Frontal cortex (tissue), 4 donors: ENCODE measurements at places on chromosomes 7 and 10.

DNA sequence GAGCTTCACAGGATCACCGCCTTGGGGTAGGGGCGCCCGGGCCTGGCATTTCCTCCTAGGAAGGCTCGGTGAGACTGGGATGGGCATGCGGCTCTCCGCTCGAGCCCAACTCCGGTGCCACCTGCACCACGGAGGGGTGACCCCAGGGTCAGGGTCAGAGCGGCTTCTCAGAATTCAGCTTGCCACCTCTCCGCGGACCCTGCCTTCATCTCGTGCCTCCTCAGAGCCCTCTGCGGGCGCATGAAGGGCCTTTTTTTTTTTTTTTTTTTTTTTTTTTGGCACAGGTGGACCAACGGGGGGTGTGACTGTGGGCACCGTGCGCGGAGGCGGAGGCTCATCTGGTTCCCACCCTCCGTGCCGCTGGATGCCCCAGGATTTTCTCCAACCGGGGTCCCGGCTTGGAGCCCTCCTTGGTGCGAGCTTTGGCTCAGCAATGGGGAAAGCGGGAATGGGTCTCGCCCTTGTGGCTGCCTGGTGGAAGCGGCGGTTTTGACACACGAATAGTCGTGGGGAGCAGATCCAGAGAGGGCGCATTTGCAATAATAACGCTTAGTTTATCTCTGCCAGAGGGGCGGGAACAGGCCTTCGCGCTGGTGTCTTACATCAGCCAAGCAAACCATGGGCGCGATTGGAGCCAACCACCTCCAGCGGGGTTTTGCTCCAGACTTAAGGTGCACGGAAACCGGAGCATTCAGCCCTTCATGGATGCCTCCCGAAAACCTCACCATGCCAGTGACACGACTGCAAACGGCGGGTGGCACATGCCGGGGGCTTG is 5.0 kb upstream of the TNRC18 start:
- no peak for DNase-seq

DNA sequence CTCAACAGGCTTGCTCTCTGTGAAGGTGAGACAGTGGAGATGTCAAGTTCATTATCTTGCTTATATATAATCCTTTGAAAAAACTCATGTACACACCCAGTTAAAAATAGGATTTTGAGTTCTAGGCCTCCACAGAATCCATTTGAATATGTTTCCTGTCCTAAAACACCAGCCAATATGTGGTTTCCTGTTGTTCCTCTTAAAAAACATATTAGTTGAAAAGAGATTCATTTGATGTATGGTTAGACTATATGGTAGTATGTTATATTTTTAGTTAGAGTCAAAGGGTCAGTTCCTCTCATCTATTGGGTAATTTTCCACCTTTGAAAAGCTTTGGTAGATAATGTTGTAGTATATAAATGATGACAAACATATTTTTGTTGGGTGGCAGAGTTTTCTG is 16.0 kb downstream of the PPP1R9A start:
- no peak for DNase-seq

DNA sequence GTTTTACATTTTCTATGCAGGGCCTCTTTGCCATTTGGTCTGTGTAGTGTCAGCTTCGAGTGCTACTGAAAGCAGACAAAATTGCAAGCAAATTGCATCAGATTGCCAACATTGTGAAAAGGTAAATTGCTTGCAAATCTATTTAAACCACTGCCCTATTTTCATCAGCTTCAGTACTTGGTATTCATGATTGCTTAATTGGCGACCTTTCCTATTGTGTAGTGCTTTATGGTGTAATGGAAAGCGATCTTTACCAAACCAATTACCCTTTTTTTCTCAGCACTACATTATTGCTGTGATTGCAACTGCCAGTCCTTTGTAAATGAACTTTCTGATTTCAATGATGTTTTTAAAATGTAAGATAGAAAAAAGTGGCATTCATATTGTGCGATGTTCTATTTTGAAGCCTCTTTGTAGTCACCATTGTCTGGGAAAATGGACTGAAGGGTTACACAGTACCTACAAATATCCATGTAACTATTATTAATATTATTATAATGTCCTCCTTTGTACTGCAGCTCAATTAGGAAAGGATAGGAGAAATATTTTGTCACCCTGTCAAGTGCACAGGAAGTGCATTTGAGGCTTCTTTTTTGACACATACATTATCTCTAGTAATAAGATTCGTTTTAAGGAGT is 177.7 kb upstream of the SP8 start:
- DNase-seq: no peak

DNA sequence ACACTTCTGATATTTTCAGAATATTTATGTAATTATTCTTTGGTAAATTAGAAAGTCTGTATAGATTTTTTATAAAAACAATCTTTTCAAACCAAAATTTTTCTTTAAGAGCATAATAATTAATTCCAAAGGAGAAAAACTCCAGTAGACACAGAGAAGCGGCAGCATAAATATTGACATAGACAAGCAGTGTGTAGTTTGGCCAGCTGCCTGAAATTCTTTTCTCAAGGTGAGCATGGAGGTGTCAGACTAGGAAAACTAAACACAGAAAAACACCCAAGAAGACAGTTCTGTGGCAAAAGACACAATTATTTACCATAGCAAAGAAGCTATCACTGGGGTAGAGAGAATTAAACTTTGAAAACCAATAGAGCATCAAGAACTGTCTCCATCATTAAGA is 82.4 kb downstream of the KLF6 start:
- no peak for DNase-seq

DNA sequence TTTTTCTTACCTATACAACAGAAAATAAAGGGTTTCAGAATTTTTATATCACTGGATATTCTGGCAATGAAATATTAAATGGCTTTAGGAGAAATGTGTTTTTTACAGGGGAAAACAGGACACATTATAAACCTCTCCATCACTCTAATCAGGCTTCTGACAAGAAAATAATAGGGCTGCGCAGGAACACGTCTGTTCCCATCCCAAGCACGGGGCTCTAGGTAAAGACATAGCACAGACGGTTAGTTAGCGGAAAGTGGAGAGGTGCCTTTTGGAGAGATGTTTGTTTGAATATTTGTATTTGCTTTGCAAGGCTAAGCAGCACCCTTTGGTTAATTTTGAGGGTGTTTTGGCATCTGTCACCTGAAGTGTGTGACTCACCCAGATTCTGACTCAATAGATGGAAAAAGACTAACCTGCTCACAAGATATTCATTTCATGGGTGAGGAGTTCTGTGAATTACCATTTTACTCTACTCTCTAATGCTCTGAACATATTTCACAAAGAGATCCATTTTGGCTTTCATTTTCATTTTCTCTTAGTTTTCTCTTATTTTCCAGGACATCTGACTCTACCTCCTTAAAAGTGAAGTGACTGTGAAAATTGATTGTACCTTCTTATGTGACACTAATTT is 174.5 kb upstream of the AKR1E2 start:
- DNase-seq: no peak

DNA sequence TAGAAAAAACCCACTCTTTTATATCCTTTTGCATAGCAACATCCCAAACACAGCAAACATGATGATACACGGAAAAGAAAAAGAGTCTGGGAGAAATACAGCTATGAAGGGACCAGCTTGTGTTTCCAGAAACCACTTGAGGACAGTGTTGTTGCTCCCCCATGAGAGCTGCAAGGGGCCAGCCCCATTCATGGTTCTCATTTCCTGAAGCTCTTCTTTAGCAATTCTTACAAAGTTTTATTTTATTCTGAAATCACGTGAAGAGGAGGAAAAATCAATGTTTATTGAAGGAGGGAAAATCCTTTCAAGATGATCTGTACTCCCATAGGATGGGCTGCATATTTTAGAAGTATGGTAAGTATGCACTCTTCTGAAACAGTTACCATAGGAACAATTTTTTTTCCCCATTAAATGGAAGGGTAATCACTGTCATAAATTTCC is 17.5 kb upstream of the PRTFDC1 start:
- DNase-seq: no peak

DNA sequence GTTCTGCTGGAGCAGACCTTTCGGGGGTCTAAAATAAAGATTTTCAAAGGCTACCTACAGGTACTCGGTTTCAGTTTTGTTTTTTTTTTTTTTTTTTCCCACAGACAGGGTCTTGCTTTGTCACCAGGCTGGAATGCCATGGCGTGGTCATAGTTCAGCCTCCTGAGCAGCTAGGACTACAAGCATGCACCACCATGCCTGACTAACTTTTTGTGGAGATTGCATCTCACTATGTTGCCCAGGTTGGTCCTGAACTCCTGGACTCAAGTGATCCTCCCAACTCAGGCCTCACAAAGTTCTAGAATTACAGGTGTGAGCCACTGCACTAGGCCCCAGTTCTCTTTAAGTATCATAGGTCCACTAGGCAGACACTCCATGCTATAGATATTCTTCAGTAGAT is 34.5 kb downstream of the BAMBI start:
- DNase-seq: no peak

DNA sequence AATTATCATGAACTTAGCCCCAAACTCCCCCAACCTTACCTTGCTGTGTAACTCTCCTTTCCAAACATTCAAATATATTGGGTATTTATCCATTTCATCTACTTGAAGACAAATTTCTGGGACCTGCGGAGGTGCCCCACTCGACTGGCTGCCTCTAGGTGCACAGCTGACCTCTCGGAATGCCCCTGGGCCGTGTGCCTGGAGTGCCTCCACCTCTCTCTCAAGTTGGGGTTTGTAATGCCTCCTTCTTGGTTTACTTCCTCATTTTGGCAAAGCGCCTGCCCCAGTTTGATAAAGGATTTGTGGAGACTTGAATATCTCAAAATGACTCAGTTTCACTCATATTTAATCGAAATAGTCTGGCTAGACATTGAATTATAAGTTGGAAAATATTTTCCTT is 16.6 kb downstream of the ZNF777 start:
- DNase-seq: no peak
